HCT116 (cell line): ENCODE measurements at places on chromosomes 2 and 18.

DNA sequence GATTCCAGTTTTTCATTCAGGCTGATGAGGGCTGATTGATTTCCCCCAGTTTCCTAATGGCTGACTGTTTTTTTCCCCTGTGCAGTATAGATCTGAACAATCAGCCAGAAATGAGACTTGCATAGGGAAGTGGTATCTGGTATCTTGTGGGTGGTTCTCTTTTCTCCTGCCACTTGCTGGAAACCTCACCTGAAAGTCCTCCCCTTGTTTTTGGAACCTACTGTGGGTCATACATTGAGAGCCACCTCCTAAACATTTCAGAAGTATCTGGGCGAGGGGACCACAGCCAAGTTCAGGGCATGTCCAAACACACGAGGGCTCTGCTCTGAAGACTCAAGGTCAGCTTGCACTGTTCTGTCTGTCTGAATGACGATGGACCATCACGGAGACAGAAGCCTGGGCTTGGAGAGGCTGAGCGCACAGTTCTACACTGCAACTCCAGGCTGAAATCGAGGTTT lies 19.3 kb downstream of the ALPK2 start:
- H3K27ac ChIP-seq, result no peak overlapping the region
- H3K4me1 ChIP-seq, result peaks cover 22% of the 10 kb centered on the region

DNA sequence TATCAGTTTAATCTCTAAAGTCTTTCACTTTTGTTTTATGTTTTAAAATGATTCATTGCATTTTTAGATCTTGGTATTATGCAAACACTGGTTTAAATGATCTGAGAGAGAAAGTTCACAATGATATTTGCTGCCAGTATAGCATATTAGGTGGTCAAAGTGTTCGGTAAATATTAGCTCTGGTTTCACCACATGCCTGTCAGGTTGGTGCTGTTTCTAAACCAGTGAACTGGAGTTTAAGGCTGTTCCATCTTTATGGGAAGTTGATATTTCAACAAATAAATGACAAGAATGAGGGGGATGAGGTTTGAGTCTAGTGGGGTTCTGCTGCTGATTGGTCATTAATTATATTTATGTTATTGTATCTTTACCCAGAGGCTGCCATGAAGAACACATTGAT lies 436.4 kb downstream of the DCDC2C start:
- no peaks in the 10 kb centered on the region for H3K4me1 ChIP-seq
- DNase-seq, result no peak
- no peak overlapping the region for H3K27ac ChIP-seq
- no peaks in the 10 kb centered on the region for H3K36me3 ChIP-seq

DNA sequence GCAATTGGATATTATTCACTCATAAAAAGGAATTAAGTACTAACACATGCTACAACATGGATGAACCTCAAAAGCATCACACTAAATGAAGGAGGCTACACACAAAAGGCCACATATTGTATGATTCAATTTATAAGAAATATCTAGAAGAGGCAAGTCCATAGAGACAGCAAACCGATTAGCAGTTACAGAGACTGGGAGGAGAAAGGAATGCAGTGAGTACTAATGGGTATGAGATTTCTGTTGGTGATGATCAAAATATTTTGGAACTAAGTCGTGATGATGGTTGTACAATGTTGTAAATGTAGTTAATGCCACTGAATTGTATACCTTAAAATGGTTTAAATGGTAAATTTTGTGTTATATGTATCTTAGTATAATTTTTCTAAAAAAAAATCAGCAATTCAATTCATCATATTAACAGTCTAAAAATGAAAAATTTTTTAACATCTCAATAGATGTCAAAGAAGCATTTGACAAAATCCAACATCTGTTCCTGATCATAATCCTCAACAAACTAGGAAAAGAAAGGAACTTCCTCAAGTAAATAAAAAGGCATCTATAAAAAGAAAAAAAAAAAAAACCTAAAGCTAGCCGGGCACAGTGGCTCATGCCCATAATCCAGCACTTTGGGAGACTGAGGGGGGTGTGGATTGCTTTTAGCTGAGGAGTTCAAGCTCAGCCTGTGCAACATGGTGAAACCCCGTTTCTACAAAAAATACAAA lies 98.1 kb downstream of the TGIF1 start:
- H3K4me3 ChIP-seq, result no peak overlapping the region
- no peaks in the 10 kb centered on the region for H3K27me3 ChIP-seq
- no peak for DNase-seq
- H3K4me1 ChIP-seq, result no peaks in the 10 kb centered on the region

- H3K27me3 ChIP-seq, result no peaks in the 10 kb centered on the region
- H3K4me3 ChIP-seq, result no peak overlapping the region
- no peak for DNase-seq
- H3K27ac ChIP-seq, result no peak overlapping the region
- H3K36me3 ChIP-seq, result no peaks in the 10 kb centered on the region
Measured at GRCh38 chr2:66497431-66498288, 62.7 kb downstream of the MEIS1 start.
